ENCODE measurements at places on chromosomes 12 and 14.
A peak's percentile ranks its signal among the peaks of the same experiment; 100 is the strongest.

DNA sequence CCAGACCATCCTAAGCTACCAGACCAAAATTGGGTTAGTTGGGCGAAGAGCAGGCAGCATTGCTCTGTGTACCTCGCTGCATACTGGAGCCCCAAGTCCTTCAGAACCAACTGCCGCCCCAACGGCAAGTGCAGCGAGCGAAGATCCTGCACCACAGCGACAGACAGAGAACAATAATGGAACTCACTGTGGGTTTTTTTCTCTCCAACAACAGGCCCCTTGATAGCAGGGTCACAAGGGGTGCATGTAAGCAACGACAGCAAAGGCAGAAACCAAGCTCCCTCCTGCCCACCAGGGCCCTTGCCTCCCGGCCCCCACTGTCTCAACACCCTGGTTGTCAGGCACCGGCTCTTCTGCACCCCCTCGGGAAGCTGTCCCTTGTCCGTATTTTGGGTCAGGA is 39.0 kb downstream of the RNF34 start:
- DNase-seq: no peak

GRCh38 chr12:68671179-68671578 is 15.6 kb upstream of the NUP107 start:
- DNase-seq: no peak

DNA sequence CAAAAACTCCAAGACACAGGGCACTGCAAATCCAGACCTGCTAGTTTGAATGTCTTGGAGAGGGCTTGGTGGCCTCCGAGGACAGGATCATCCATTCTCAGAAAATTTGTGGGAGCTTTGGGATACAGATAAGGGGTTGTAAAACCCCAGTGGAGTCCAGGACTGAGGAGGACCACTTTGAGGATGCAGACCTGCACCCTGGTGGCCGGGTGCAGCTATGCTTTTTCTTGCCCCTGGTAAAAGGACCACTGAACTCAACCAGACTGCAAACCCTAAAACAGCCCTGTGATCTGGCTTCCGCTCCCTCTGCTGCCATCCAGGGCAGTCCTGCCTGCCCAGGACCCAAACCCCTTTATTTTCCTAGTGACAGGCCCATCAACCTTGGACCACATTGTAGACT is 169.5 kb upstream of the DAAM1 start:
- no peak for DNase-seq

DNA sequence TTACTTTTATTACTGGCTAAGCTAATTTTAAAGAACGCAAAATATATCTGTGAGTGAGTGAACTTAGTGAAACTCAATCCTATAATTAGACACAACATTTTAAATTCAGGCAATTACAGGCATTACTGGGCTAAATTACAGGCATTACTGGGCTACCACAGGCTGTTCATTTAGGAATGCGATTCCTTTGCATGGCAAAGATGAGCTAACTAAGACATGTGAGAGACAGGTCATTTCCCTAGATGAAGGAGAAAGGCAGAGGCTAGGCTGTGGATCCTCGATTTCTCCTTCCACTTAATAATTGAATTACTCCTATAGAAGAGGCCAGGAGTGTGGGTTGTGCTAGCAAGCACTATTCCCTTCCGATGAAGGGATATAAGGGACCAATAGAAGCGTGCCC is 429.4 kb upstream of the LMO3 start:
- no peak for DNase-seq

- DNase-seq: no peak
Measured at GRCh38 chr14:100440758-100441203, 117.6 kb downstream of the SLC25A47 start.

GRCh38 chr12:89346741-89347324 is 5.5 kb downstream of the DUSP6 start:
- no peak for DNase-seq

GRCh38 chr12:5730962-5731361 is 214.1 kb downstream of the ANO2 start:
- DNase-seq: no peak

- DNase-seq: no peak
Measured at GRCh38 chr12:125276567-125276966, 211.3 kb downstream of the AACS start.

- no peak for DNase-seq
Measured at GRCh38 chr14:76964695-76965094, 63.8 kb downstream of the IRF2BPL start.

- no peak for DNase-seq
Measured at GRCh38 chr14:79421811-79422210, 789.5 kb downstream of the DIO2 start.

DNA sequence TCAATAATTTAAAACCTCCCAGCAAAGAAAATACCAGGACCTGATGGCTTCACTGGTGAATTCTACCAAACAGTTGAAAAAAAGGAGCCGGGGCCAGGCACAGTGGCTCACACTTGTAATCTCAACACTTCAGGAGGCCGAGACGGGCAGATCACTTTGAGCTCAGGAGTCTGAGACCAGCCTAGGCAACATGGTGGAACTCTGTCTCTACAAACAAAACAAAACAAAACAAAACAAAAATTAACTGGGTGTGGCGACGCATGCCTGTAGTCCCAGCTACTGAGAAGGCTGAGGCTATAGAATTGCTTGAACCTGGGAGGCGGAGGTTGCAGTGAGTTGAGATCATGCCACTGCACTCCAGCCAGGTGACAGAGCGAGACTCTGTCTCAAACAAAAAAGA is 13.7 kb upstream of the TROAP start:
- DNase-seq: no peak

- no peak for DNase-seq
Measured at GRCh38 chr12:96350982-96351381, 49.3 kb downstream of the CDK17 start.

GRCh38 chr12:52372216-52373154 is 5.2 kb upstream of the KRT85 start:
- peak; percentile 61 for DNase-seq

DNA sequence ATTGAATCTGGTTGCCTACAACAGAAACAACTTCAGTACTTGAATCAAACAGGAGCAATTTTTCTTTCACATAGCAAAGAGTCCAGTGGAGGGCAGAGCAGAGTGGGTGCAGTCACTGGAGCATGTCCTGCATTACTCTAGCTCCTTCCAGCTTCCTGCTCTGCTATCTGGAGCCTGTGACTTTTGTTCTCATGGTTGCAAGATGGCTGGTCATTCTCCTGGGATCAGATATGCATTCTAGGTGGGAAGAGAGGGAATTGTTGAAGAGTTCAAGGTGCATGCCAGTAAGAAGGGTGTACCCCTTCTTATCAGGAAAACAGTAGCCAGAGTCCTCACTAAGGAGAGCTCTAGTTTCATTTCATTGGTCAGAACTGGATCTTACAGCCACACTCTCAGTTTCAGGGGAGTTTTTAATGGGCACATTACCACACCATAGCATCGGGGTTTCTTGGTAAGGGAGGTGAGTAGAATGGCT is 8.0 kb downstream of the IFT43 start:
- peak; percentile 45 for DNase-seq

GRCh38 chr12:75103822-75104221 is 105.8 kb downstream of the KCNC2 start:
- DNase-seq: no peak

DNA sequence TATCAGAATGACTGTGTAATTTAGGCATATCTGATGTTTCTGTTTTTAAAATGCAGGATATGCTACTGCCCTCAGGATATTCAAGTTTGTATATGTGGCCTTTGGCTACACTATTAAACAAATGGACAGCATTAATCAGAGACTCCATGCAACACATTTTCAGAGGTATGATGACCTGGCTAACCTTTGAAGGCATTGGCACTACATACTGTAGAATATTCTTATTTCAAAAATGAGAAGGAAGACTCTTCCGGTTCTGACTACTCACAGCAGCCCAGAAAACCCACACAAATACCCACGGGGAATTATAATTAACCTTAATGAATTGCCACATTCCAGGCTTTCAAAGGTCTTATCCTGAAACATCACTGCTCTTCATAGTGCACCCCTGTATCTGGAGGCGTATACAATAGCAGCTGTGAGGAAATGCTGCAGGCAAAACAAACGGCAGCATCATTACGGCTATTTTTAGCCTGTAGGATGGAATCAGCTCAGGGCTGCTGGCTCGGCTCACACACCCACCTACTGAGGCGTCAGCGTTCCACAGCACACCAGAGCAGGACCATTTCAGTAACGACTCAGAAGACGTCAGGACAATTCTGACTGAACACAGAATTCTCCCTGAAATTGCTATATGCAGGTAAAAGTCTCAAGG is 648.5 kb downstream of the RPS29 start:
- no peak for DNase-seq

DNA sequence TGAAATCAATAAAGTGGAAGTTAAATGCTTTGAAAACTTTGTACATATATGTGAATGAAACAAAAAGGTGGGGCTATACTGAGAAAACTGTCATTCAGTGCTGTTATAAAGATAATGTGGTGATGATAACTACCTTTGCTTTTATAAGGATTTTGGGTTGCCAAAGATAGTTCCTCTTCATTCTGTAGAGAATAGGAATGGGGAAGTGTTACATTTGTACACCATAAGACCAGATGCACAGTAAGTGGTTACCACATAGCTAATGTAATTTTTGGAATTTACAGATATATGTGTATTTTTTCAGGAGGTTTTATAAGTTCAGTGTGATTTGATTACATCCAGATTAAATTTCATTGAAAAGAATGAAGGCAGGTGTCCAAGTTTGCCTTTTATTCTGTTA is 18.1 kb downstream of the RAB21 start:
- DNase-seq: no peak

DNA sequence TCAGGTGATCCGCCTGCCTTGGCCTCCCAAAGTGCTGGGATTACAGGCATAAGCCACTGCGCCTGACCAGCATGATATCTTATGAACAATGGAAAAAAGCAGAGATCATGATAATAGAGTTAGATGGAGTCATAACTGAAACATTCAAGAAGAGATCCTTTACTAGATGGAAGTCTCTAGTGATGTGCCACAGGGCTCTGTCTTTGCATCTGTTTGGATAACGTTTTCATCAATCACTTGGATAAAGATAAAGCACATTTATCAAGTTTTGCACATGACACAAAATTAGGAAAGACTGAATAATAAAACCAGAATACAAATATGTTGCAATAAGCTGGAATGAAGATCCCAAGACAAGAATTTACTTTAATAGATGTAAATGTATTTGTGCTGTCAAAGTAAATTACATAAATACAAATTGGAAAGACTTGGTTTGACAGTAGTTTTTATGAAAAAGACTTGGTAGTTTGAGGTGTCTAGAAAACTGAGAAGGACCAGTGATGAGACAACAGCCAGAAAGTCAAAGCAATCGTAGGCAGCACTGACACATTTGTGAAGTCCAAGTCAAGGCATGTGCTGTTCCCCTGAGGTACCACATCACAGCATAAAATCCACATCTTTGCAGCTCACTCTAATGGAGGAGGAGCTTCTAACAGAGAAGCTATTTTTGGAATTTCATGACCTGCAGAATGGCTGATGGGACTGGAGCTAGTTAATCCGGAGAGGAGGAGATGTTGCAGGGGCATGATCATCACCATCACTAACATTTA is 28.5 kb downstream of the GPRC5A start:
- DNase-seq: no peak

- no peak for DNase-seq
Measured at GRCh38 chr12:65477721-65478120, 199.2 kb downstream of the MSRB3 start.

DNA sequence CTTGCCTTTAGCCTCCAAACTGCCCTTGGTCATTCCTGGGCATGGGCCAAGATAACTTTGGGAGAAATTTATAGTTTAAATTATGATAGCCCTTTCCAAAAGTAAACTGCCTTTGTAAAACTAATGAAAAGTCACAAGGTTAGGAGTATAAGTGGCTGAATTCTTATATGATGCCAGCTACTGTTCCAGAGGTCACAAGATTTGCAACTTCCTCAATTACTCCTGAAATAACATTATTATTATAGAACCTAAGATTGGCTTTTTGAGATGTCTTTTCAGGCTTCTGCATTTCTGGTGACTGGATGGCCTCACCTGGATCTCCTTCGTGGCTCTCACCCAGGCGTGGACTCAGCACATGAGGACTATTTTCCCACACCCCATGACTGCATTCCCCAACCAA is 55.0 kb downstream of the OSBPL8 start:
- no peak for DNase-seq

- no peak for DNase-seq
Measured at GRCh38 chr12:19002216-19002615, 127.3 kb upstream of the PLEKHA5 start.

DNA sequence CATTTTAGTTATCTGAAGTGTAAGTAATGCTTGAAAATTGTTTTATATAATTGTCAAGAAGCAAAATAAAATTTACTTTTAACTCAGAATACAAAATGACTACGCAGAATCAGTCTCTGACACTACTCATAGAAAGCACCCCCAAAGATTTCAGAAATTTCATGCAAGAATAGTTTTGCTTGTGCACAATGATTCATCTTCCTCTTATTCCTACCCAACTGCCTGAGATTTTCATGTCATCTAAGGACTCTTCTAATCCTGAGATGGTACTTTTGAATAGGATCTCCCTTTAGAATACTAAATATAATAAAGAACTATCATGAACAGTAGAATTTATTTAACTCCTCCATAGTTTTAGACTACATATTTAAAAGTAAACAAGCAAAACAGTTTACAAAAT is 485.3 kb upstream of the MGAT4C start:
- DNase-seq: no peak

DNA sequence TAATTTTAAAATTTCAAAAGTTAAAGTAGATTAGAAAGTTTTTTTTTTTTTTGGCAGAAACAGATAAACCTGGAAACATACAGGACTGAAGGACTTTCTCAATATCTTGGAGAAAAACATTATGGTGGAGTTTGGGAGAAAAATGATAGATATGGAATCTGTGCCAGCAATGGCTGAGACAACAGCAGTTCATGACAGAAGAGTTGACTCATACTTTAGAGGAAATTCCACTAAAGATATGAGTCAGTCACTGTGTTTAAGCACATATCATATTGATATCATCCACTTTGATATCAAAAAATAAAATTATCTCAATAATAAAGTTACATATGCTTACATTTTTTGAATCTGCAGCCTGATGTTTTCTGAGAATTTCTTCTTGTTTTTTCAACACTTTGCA is 193.9 kb upstream of the OR4E1 start:
- DNase-seq: no peak

DNA sequence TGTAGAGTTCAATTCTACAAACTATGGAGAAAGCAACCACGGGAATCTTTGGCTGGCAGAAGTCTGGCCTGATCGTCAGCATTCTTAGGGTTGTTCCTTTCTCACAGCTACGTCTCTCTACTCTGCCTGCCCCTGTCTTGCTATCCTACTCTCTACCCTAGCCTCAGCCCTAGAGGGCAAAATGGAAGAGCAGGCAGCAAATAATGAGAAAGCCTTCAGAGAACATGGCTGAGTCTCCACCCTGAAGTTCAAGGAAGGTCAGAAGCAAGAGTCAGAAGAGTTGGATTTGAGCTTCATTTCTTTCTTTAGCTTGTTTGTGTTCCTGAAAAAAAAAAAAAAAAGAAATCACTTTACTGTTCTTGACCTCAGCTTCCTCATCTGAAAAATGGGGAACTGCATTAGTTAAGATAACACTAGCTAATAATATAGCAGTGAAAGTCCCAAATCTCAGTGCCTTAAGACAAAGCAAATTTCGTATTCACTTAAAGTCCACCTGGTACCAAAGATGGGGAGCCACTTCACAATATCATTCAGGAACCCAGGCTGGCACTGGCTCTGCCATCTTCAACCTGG is 50.2 kb upstream of the CCND2 start:
- DNase-seq: no peak
